Parietal lobe (tissue), 2 donors: ENCODE measurements at places on chromosomes 3 and 15. TPM values are rescaled to one million over a fixed set of nuclear protein-coding genes. Genes with fewer than 3 reads are reported as not detected.

AP3B2 gene
- total RNA-seq = 104 TPM

KNL1 gene
- total RNA-seq = 10.6 TPM

FRMD5 gene
- 33.5 TPM for total RNA-seq

AAGAB gene
- total RNA-seq = 27.5 TPM

SPRED1 gene
- 67.3 TPM for total RNA-seq

TM4SF4 gene
- not detected for total RNA-seq

FEZF2 gene
- total RNA-seq = 19.1 TPM

COL6A5 gene
- total RNA-seq = not detected

SLC27A2 gene
- 1.3 TPM for total RNA-seq

P2RY1 gene
- 8.8 TPM for total RNA-seq

DLEC1 gene
- total RNA-seq = 1.6 TPM

NCBP2 gene
- 84.2 TPM for total RNA-seq

NANOGP8 gene
- total RNA-seq = not detected

GRM7 gene
- 126 TPM for total RNA-seq

SPINK8 gene
- not detected for total RNA-seq
